ENCODE measurements at places on chromosomes 7 and 10.
A peak's percentile ranks its signal among the peaks of the same experiment; 100 is the strongest.

DNA sequence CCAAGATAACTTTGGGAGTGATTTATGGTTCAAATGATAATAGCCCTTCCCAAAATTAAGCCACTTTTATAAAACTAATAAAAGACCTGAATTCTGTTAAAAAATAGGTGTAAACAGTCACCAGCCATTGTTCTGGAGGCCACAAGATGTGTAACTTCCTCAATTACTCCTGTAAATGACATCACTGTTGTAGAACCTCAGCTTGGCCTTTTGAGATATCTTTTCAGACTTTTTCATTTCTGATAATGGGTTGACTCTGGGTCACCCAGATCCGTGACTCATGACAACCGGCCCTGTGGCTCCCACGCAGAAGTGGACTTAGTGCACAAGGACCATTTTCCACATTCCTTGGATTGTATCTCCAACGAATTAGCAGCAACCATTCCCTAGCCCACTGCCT is 106.6 kb downstream of the DKK1 start:
- DNase-seq: no peak

DNA sequence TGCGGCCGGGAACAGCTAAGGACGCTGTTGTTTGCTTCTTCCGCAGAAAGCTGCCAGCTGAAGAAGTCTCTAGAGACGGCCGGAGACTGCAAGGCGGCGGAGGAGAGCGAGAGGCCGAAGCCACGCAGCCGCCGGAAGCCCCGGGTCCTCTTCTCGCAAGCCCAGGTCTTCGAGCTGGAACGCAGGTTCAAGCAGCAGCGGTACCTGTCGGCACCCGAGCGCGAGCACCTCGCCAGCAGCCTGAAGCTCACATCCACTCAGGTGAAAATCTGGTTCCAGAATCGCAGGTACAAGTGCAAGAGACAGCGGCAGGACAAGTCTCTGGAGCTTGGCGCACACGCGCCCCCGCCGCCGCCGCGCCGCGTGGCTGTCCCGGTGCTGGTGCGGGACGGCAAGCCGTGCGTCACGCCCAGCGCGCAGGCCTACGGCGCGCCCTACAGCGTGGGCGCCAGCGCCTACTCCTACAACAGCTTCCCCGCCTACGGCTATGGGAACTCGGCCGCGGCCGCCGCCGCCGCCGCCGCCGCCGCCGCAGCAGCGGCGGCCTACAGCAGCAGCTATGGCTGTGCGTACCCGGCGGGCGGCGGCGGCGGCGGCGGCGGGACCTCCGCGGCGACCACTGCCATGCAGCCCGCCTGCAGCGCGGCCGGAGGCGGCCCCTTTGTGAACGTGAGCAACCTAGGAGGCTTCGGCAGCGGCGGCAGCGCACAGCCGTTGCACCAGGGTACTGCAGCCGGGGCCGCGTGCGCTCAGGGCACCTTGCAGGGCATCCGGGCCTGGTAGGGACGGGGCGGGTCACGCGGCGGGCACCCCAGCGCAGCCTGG is 2.4 kb downstream of the NKX2-3 start:
- DNase-seq: no peak

GRCh38 chr7:100568176-100568895 is 5.4 kb downstream of the SAP25 start:
- DNase-seq: no peak

- no peak for DNase-seq
Observed at GRCh38 chr7:106216923-106217542, 67.8 kb downstream of the NAMPT start.

- no peak for DNase-seq
Observed at GRCh38 chr7:130216750-130217149, 9.1 kb downstream of the SSMEM1 start.

GRCh38 chr10:123062726-123063125 is 53.9 kb downstream of the ACADSB start:
- DNase-seq: no peak

DNA sequence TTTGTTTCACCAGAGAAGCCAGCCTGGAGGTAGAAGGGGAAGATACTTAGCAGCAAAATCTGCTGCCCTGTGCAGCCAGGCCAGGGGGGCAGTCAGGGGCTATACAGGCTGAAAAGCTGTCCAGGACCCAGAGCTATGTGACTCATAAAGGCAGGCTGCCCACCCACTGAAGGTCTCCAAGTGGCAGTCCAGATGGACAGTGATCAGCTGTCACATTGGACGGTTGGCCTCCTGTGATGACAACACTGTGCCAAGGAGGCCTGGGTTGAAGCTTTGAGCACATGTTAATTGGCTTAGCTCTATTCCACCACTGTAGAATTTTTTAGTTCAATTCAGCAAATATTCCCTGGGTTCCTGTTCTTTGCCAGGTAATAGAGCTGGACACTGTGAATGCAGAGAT is 577.3 kb upstream of the GALNT17 start:
- DNase-seq: no peak

DNA sequence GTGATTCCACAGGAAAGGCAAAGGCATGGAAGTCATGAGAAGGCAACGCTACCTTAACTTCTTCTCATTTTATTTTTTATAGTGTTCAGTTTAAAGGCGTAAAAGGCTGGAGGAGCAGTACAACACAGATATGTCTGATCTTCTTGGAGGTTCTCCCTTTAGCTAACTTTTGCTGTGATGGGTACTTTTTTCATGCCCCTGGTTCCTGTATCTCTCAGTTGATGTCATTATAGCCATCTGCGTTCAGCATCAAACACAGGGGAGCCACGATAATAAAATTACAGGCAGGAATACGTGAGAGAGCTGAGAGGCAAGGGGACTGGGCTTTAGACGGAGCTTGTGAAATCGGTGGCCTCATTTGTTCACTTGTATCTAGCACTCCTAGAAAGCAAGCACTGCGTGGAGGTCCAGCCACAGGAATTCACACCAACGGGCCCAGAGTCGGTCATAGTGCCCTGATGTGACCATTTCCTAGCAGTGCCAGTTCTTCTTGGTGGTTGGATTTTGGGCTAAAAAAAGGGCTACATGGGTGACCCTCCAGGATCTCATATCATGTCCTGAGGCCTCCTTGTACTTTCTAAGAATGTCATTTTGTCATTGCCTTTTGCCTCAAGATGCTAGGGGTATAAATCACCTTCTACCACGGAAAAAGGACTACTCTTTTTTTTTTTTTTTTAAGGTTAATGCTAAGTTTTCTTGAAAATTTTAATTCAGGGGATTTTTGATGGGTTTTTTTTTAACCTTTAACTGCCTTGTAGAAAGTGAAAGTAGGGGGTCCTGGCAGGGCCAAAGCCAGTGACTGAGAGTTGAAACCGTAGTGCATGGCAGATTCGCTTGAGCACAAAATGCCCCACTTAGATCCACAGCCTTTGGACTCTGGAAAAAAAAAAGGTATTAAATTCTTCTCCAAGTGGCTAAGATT is 191.5 kb downstream of the CELF2 start:
- DNase-seq: no peak

DNA sequence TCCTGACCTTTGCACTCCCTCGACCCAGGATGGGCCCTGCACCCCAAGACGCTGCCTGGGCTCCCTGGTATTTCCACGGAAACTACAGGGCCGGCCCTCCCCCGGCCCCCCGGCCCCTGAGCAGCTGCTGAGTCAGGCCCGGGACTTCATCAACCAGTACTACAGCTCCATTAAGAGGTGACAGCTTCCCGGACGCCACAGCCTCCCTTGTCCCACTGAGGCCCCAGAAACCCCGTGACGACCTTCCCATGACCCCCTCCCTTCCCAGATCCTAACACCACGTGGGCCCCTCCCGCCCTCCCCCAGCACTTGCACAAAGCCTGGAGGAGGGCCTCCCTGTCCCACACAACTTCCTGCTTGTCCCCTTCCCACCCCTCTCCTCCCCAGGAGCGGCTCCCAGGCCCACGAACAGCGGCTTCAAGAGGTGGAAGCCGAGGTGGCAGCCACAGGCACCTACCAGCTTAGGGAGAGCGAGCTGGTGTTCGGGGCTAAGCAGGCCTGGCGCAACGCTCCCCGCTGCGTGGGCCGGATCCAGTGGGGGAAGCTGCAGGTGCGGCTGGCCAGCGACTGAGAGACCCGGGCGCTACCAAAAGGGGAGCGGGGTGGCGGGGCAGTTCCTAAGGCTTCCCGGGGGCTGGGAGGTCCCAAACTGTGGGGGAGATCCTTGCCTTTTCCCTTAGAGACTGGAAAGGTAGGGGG is 5.7 kb downstream of the NOS3 start:
- no peak for DNase-seq

DNA sequence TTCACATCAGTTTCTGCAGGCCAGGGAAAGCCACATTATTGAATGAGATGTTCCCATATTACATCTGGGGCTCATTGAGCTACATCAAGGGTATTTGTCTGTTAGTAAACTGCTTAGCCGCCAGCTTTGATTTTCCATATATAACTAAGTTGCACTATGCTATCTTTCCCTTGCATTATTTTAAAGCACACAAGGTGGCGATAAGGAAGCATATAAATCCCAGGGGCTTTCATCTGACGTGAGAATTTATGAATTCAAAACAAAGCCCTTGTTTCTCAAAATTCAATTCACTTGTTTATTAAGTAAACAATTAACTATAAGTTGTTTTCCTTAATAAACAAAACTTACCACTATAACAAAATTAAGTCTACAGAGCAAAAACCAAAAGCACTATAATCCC is 334.1 kb upstream of the TPK1 start:
- no peak for DNase-seq

DNA sequence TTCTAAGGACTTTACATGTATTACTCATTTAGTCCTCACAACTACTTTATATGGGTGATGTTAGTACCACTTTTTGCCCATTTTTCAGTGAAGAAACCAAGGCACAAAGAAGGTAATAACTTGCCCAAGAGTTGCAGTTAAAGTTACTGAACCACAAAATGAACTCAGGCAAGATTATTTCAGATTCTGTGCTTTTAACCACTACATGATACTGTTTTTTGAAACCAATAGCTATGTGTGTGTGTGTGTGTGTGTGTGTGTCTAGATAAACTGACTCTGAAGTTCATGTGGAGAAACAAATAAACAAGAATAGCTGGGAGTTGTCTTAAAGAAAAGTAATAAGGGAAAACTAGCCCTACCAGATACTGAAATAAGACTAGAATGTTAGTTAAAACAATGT is 60.8 kb upstream of the OIT3 start:
- no peak for DNase-seq

DNA sequence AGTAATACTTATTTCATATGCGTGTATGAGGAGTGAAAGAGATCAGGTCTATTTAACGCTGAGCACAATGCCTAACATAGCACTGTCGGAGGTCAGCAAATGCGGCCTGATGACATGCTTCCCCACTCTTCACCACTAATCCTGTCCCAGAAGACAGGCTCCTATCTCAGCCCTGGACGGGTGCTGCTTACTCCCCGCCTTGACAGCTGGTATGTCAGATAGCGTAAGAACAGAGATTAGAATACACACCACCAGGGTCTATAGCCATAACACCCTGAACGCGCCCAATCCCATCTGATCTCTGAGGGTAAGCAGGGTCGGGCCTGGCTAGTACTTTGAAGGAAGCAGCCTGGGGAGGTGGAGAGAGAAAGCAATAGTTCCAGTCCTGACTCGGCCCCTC is 32.3 kb upstream of the TM9SF3 start:
- no peak for DNase-seq

DNA sequence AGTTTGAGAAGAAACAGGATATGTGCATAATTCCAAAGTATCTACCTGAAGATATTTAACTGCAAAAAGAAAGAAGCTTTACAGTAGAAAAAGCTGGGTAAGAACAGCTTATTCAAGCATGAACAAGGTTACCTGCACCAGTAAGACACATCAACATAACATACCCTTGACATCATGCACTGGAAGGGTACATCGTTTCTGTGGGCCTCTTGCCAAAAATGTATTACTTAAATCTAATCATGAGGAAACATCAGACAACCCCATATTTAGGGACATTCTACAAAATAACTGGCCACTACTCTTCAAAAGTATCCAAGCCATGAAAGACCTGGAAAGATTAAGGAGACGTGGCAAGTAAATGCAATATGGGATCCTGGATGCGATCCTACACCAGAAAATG is 18.9 kb downstream of the TPK1 start:
- no peak for DNase-seq

- no peak for DNase-seq
Observed at GRCh38 chr10:48423884-48424283, 117.4 kb downstream of the MAPK8 start.

GRCh38 chr7:139358541-139359365 is 941 bp upstream of the LUC7L2 start:
- peak; percentile 31 for DNase-seq

GRCh38 chr7:12327922-12328321 is 75.7 kb downstream of the VWDE start:
- DNase-seq: no peak

DNA sequence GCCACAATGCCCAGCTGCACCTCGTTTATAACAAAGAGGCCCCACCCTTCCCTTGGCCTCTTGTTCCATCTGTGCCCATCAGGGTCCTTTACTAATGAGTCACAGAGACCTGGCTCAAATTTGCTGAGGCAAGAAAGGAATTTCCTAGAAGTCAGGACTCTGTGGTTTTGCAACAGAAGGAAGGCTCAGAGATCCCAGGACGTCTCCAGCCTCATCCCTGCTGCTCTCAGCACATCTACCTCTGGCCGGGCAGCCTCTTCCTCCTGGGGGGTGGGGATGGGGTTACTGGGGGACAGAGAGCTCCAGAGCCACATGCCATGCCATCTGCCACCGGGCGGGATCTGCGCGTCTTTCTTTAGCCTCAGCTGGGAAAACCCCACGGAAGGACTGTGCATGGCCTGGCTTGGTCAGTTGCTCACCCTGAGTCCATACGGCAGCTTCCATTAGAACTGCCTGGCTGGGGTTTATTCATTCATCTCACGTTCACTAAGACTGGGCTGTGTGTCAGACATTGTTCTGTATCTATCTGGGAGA is 41.9 kb upstream of the PSMG3 start:
- DNase-seq: no peak

GRCh38 chr7:42342381-42342780 is 105.4 kb upstream of the GLI3 start:
- no peak for DNase-seq

DNA sequence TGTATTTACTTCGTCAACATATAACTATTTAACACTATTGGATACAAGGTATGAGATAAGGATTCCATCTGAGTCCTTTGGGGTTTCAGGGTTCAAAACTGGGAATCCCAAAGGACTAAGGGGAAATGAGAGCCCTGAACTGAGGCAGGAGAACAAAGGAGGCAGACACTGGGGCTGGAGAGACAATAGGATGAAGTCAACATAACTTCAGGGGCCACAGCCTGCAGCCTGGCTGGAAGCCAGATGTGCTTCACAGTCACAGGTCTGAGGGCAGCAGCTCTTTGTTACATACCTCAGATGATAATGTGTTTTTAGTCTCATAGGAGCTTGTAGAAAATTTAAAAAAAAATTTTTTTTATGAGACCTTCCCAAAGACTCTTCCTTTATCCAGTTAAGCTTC is 73.3 kb downstream of the NRF1 start:
- no peak for DNase-seq

- no peak for DNase-seq
Observed at GRCh38 chr10:71085689-71086438, 126.5 kb upstream of the UNC5B start.

GRCh38 chr10:72819053-72819452 is 74.5 kb upstream of the OIT3 start:
- no peak for DNase-seq

Data from activated CD4-positive, alpha-beta T cell treated with anti-CD3 and anti-CD28 coated beads, Interleukin-2, amount 50 U/mL, for 1 hour (primary cell).